ENCODE measurements at places on chromosomes 16 and 17.

DNA sequence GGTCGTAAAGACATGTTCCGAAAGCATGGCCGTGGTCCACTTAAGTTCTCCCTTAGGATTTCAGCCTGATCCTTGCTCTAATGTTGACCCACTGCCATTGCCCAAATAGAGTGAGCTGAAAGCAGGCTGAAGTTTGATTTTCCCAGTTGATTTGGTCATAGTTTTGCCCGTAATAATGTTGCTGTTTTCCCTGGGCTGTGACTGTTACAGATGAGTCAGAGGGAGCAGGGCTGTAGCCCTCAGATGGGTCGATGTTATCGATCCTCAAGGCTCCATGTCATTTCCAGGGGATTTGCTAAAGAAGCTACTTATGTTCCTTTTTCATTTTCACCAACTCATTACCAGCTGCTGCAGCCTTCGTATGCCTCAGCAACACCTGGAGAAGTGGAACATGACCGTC, 169.0 kb upstream of the ZFHX3 start:
- DNase-seq, result no peak

GRCh38 chr17:64732336-64733006, 70.4 kb upstream of the SMURF2 start:
- peak; percentile 95 for DNase-seq

DNA sequence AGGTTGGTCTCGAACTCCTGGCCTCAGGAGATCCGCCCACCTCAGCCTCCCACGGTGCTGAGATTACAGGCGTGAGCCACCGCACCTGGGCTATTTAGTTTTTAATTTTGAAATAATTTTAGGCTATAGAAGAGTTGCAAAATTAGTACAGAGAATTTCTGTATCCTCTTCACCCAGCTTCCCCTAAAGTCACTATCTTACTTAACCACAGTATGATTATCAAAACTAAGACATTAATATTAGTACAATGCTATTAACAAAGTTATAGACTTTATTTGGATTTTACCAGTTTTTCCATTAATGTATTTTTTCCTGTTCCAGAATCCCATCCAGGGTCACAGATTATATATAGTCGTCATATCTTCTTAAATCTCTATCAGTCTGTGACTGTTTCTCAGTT, 62.6 kb downstream of the CLEC19A start:
- no peak for DNase-seq

- no peak for DNase-seq
Observed at GRCh38 chr16:68000450-68000849, 1.2 kb upstream of the DPEP2 start.

DNA sequence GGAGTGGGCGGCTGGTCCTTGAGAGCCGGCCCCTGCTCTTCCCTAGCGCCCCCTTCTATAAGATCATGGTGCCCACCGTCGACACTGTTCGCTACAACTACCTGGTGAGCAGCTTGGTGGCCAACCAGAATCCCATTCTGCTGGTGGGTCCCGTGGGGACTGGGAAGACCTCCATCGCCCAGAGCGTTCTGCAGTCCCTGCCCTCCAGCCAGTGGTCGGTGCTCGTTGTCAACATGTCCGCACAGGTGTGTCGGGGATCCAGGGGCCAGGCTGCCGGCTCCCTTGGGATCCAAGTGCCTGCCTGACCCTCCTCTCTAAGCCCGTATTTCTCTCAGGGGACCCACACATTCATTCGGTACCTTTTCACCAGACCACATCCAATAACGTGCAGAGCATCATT, 41.4 kb upstream of the KDM6B start:
- no peak for DNase-seq

GRCh38 chr17:70055000-70055399, 20.0 kb upstream of the KCNJ16 start:
- no peak for DNase-seq

DNA sequence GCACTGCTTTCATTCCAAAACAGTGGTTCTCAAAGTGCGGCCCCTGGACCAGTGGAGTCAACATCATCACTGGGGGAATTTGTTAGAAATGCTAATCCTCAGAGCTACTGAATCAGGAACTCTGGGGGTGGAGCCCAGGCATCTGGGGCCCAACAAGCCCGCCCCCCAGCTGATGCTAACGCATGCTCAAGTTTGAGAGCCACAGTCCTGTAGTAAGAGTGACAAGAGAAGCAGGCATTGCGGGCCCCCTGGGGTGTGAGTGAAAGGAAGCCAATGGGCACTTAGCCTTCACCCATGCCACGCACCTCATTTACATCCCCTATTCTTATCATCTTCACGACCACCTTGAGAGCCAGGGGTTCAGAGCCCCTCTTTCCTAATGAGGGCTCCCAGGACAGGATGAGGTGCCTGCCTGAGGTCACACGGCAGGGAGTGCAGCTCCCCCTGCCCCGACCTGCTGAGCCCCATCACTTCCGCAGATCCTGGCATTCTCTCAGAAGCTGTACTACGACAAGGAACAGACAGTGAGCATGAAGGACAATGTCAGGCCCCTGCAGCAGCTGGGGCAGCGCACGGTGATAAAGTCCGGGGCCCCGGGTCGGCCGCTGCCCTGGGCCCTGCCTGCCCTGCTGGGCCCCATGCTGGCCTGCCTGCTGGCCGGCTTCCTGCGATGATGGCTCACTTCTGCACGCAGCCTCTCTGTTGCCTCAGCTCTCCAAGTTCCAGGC, 9.1 kb downstream of the CA4 start:
- DNase-seq, result no peak

DNA sequence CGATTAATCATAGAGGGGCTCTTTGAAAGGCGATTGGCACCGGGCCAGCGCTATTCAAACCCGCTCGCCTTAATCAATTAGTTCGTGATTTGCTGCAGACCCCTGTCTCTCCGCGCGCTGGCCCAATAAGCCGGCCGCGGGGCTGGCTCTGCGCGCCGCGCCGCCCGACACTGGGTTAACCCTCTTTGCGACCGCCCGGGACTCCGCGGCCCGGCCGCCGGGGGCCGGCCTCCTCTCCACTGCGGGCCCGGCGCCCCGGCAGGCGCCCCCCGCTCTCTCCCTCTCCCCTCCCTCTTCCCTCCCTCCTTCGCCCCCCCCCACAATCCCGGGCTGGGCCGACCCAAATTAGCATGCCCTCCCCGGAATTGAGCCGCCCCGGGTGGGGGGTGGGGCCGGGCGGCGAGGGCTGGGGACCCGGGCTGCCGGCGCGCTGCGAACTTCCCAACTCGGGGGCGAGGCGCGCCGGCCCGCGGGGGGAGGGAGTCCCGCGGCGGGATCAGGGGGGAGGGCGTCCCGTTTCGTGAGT, 428 bp upstream of the SALL1 start:
- peak; percentile 65 for DNase-seq

GRCh38 chr17:81566461-81567126, 14.4 kb upstream of the FAAP100 start:
- peak; percentile 89 for DNase-seq

DNA sequence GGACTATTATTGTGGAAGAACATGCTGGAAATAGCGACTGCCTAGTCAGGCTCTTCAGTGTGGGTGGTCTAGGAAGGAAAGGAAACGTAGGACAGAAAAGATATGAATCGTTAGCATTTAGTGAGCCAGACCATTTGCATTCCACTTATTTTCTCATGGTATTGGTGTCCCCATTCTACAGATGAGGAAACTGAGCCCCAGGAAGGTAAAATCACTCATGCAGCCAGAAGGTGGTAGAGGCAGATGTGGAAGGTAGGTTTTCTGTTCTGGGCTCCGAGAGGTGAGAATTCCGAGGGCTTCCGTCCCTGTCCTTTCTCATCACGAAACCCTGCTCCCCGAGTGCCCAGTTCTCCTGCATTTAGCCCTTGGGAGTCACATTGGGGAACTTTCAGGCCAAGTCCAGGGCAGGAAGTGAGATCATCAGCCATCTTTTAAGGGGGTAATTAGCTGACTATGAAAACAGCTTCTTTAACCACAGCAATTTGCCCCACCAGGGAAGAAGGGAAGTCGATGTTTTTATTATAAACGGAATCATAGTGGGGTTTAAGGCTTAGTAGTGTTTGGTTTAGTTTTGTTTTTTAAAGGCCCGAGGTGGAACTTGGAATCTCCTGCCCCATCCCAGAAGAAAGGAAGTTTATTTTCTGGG, 110.7 kb upstream of the IRX3 start:
- no peak for DNase-seq

DNA sequence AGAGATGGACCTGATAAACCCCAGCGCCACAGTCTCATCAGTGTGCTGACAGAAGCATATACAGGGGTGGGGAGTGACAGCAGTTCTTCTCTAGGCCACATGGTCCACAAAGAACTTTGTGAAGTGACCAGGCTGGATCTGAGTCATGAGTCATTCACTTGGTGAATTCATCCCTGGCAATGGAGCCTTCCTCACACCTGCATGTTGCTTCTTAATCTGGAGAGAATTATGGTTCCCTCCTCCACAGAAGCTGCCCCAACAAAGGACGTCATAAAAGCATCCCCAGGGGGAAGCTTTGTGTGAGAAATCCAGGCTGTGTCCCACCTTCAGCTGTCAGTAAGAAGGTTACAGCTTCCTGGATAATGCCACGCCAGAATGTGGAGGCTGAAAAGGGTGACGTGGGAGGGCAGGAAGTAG, 215.6 kb upstream of the MAF start:
- no peak for DNase-seq

- no peak for DNase-seq
Observed at GRCh38 chr16:23348579-23349469, 46.7 kb downstream of the SCNN1B start.

DNA sequence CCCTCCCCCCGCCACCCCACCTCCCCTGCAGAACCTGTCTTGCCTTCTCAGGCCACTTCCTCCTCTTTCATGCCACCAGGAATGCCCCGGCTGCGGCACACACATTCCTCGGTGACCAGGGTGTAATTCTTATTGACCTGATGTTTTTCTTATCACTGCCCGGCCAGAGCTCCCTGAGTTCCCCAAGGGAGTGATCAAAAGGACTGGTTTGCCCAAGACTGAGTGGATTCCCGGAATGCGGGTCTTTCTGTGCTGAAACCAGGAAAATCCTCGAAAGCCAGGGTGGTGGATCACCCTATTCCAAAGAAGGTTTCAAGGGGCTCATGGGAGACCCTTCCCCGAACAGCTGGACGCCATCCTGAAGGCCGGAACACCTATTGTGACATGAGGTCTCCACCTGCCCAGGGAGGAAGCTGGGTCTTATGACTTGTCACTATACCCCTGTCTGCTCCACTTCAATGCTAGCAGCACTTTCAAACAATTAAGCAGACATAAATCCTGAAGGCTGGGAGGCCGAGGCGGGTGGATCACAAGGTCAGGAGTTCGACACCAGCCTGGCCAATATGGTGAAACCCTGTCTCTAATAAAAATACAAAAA, 53.0 kb upstream of the RPL38 start:
- DNase-seq, result no peak
